Stimulated activated naive B cell treated with anti-CD40 and anti-IgM and Interleukin-4, amounts not matched to agents 10 μg/mL and 1 μg/mL and 100 μg/mL, for 72 hours (primary cell): ENCODE measurements at places on chromosomes 7 and 10.

DNA sequence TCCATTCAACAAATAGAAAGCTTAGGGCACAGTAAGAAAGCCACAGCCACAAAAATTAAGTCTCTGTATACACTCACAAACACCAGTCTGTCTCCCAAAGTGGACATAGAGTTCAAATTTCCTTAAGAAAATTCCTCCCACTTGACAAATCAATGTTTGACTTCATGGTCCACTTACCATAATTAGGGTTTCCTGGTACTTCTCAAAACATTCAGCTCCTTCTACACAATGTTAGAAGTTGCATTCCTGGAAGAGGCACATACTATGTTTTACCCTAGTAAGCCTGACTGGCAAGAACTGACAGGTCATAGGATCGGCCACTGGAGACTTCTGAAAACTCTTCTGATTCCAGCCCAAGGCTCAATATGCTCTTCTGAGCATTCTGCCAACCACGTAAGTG, 70.5 kb downstream of the CPXM2 start:
- DNase-seq = no peak
- peaks cover 21% of the 10 kb centered on the region for H3K27me3 ChIP-seq
- H3K36me3 ChIP-seq = no peaks in the 10 kb centered on the region
- H3K4me1 ChIP-seq = no peaks in the 10 kb centered on the region

GRCh38 chr7:80078159-80078731, 56.4 kb upstream of the GNAI1 start:
- no peaks in the 10 kb centered on the region for H3K27me3 ChIP-seq
- peak overlapping the region; percentile 2 for H3K27ac ChIP-seq
- H3K36me3 ChIP-seq = no peaks in the 10 kb centered on the region
- H3K4me3 ChIP-seq = peak overlapping the region; percentile 81

DNA sequence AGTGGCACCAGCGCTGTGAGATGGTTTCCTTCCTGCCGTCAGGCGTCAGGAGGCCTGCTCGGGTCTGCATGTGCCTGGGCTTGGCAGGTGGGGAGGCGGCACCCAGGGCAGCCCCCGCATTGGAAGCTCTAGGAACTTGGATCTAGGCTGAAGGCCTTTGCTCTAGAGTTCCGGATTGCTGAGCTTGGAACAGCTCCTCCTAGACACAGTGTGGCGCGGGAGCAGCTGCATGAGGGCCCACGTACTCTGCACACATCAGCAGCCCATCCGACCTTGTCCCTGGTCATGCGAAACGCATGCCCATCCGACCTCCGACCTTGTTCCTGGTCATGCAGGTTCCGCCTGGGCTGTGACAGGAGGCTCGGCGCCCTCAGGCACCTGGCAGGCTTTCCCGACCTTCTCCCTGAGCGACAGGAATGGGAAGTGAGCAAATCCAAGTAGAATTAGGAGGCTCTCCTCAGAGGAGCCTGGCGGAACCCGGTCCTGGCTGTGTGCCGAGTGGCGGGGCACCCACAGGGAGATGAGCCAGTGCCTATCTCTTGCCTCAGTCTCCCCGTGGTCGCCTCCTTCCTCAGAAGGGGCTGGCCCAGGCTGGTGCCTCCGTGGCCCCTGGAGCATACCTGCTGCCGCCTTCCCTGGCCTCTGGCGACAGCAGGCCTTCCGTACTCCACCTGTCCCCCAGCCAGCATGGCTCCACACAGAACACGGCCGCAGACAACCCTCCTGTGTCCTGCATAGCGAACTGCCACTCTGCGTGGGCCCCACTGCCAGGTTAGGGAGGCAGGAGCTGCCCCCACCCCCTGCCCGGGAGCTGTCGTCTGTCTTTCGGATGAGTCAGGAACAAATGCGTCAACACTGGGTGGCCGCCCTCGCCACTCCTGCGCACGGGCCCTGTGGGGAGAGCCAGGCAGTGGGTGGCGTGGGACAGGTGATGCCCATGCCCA, 12.0 kb downstream of the GET4 start:
- H3K36me3 ChIP-seq = peaks cover 52% of the 10 kb centered on the region
- peak overlapping the region; percentile 70 for H3K27ac ChIP-seq
- H3K4me1 ChIP-seq = peaks cover 12% of the 10 kb centered on the region
- no peaks in the 10 kb centered on the region for H3K27me3 ChIP-seq

GRCh38 chr7:74015670-74016069, 12.3 kb upstream of the ELN start:
- H3K4me1 ChIP-seq = peaks cover 11% of the 10 kb centered on the region
- no peak overlapping the region for H3K4me3 ChIP-seq
- H3K27me3 ChIP-seq = peaks cover 17% of the 10 kb centered on the region
- no peak for DNase-seq
- H3K36me3 ChIP-seq = no peaks in the 10 kb centered on the region

- no peak overlapping the region for H3K27ac ChIP-seq
- no peak for DNase-seq
- H3K4me1 ChIP-seq = no peaks in the 10 kb centered on the region
- H3K27me3 ChIP-seq = peaks cover 14% of the 10 kb centered on the region
- H3K4me3 ChIP-seq = no peak overlapping the region
Measured at GRCh38 chr7:132076301-132077035, 499.8 kb downstream of the PLXNA4 start.

GRCh38 chr7:2967705-2968104, 76.0 kb downstream of the CARD11 start:
- no peaks in the 10 kb centered on the region for H3K27me3 ChIP-seq
- no peak overlapping the region for H3K27ac ChIP-seq
- H3K4me1 ChIP-seq = peaks cover 35% of the 10 kb centered on the region
- H3K36me3 ChIP-seq = peaks cover 44% of the 10 kb centered on the region
- no peak for DNase-seq
- no peak overlapping the region for H3K4me3 ChIP-seq

GRCh38 chr7:88306590-88307048, at the start of gene STEAP4:
STEAP4 (minus strand) TSS chr7:88306894; CDS start chr7:88284269, 22,625 bp downstream.
- no peak for DNase-seq
- H3K4me1 ChIP-seq = peaks cover 6% of the 10 kb centered on the region
- no peak within 1 kb of the TSS for H3K27ac ChIP-seq

- peaks cover 13% of the 10 kb centered on the region for H3K27me3 ChIP-seq
- DNase-seq = peak; percentile 4
- no peaks in the 10 kb centered on the region for H3K4me1 ChIP-seq
Measured at GRCh38 chr7:137626469-137627067, 220.2 kb downstream of the DGKI start.

DNA sequence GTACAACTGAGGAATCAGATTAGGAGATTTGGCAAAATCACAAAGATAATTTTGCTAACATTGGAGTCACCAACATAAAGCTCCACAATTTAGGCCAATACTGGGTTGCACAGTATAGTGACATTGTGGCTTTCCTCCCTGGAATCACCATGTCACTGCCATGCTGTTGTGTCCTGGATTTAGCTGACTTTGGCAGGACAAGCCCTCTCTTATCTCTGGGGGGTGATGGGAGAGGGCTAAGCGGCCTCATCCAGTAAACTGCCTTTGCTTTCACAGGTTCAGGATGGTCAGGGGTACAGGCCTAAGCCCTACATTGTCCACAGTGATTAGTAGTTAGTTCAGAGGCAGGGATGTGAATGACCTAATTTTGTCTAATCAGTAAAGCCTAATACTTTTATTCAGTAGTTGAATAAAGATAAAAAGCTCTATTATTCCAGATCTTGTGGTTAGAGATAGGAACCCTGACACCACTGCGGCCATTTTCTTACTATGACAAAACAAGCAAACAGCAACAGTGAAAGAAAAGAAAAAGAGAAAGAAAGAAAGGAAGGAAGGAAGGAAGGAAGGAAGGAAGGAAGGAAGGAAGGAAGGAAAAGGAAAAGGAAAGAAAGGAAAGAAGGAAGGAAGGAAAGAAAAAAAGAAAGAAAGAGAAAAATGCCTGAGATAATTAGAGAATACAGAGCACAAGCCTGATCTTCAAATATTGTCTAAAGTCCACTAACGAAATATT, 140.1 kb downstream of the ETV1 start:
- DNase-seq = no peak
- H3K27me3 ChIP-seq = no peaks in the 10 kb centered on the region
- no peak overlapping the region for H3K27ac ChIP-seq
- no peak overlapping the region for H3K4me3 ChIP-seq
- H3K36me3 ChIP-seq = no peaks in the 10 kb centered on the region
- no peaks in the 10 kb centered on the region for H3K4me1 ChIP-seq

DNA sequence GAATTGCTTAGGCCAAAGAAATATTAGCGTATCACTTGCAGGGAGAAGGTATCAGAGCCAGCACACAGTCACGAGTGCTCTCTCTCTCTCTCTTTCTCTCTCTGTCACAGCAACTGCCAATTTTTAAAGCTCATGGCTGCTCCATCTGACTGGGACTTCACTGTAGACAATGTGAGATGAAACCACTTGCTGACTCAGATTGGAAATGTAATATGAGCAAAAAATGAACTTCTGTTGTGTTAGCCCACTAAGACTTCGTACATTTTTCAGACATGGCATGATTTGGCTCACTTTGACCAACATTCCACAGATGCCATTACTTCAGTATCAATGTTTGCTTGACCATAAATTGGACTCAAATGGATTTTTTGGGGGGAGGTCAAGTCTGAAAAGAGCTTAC, 68.1 kb downstream of the DGKB start:
- no peaks in the 10 kb centered on the region for H3K36me3 ChIP-seq
- H3K27me3 ChIP-seq = no peaks in the 10 kb centered on the region
- H3K27ac ChIP-seq = no peak overlapping the region
- no peak overlapping the region for H3K4me3 ChIP-seq
- no peak for DNase-seq
- H3K4me1 ChIP-seq = no peaks in the 10 kb centered on the region

GRCh38 chr7:72176875-72177274, 235.3 kb downstream of the CALN1 start:
- H3K4me3 ChIP-seq = no peak overlapping the region
- DNase-seq = no peak
- H3K27ac ChIP-seq = no peak overlapping the region
- H3K4me1 ChIP-seq = no peaks in the 10 kb centered on the region
- H3K27me3 ChIP-seq = no peaks in the 10 kb centered on the region

GRCh38 chr7:25758559-25758958, 393.4 kb upstream of the NFE2L3 start:
- no peaks in the 10 kb centered on the region for H3K4me1 ChIP-seq
- no peak overlapping the region for H3K4me3 ChIP-seq
- no peak overlapping the region for H3K27ac ChIP-seq

- H3K27ac ChIP-seq = no peak overlapping the region
- H3K27me3 ChIP-seq = no peaks in the 10 kb centered on the region
- H3K36me3 ChIP-seq = peaks cover 29% of the 10 kb centered on the region
Measured at GRCh38 chr7:134290286-134290685, 26.4 kb downstream of the SLC35B4 start.

DNA sequence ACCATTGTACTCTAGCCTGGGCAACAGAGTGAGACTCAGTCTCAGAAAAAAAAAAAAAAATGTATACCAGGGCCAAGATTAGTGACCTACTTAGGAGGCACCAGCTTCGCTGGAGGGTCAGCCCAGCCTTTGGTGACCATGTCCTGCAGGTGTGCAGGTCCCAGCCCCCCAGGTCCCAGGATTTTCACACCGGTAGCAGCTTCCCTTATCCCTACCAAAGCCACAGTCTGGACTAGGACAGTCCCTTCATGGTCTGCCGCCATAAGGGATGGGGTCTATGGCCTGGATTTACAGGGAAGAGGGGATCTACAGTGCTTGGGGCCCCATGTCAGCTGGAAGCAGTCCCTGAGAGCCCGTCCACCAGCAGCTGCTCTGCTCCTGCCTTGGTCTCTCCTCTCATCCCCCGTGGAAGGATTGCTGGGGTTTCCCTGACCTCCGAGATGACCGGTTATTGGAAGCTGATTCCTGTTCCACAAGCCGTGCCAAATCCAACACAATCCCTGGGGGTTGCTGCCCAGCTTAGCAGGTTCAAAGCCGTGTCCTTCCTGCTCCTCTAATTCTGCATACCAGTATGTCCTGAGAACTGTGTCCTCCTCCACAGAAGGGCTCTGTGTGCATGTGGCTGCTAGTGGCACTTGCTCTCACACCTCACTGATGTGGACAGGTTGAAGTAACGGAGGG, 11.0 kb upstream of the NDUFB2 start:
- H3K4me1 ChIP-seq = peaks cover 3% of the 10 kb centered on the region
- H3K4me3 ChIP-seq = no peak overlapping the region
- no peak for DNase-seq
- H3K27me3 ChIP-seq = no peaks in the 10 kb centered on the region
- H3K36me3 ChIP-seq = peaks cover 51% of the 10 kb centered on the region

- H3K4me1 ChIP-seq = no peaks in the 10 kb centered on the region
- DNase-seq = no peak
- H3K4me3 ChIP-seq = no peak overlapping the region
- H3K36me3 ChIP-seq = no peaks in the 10 kb centered on the region
- no peak overlapping the region for H3K27ac ChIP-seq
Measured at GRCh38 chr7:106493041-106493731, 167.8 kb downstream of the CCDC71L start.

- H3K4me3 ChIP-seq = no peak overlapping the region
- no peaks in the 10 kb centered on the region for H3K4me1 ChIP-seq
- no peaks in the 10 kb centered on the region for H3K36me3 ChIP-seq
- no peak overlapping the region for H3K27ac ChIP-seq
- H3K27me3 ChIP-seq = peaks cover 14% of the 10 kb centered on the region
- DNase-seq = no peak
Measured at GRCh38 chr10:116653885-116654284, 33.1 kb downstream of the PNLIPRP2 start.

DNA sequence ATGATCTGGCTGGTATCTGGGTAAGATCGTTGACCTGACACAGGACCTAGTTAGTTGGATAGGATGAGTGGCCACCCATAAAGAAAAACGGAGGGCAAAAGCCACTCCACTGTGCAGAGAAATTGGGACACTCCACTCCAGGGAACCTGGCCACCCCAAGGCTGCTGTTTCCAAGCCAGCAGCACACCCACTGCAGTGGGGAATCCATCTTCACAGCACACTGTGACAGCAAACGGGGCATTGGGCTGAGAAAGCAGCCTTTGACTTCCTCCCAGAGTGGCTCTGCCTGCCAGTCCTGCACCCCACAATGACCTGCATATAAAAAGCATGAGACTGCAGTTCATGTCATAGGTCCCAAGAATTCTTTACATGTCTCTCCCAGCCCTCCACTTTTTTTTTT, 52.9 kb downstream of the MTPN start:
- H3K27me3 ChIP-seq = no peaks in the 10 kb centered on the region
- peaks cover 14% of the 10 kb centered on the region for H3K4me1 ChIP-seq
- no peak for DNase-seq
- peaks cover 56% of the 10 kb centered on the region for H3K36me3 ChIP-seq
- no peak overlapping the region for H3K4me3 ChIP-seq
- H3K27ac ChIP-seq = peak overlapping the region; percentile 73

GRCh38 chr10:131166486-131166885, 145.0 kb downstream of the TCERG1L start:
- no peak overlapping the region for H3K27ac ChIP-seq
- H3K36me3 ChIP-seq = no peaks in the 10 kb centered on the region
- no peaks in the 10 kb centered on the region for H3K4me1 ChIP-seq
- H3K4me3 ChIP-seq = no peak overlapping the region
- H3K27me3 ChIP-seq = peaks cover 9% of the 10 kb centered on the region

- H3K27me3 ChIP-seq = no peaks in the 10 kb centered on the region
- no peak overlapping the region for H3K4me3 ChIP-seq
- H3K36me3 ChIP-seq = no peaks in the 10 kb centered on the region
- H3K27ac ChIP-seq = no peak overlapping the region
- H3K4me1 ChIP-seq = no peaks in the 10 kb centered on the region
- no peak for DNase-seq
Measured at GRCh38 chr7:118862740-118863139, 638.2 kb downstream of the ANKRD7 start.

- H3K4me3 ChIP-seq = no peak overlapping the region
- peaks cover 40% of the 10 kb centered on the region for H3K27me3 ChIP-seq
Measured at GRCh38 chr7:128271471-128271941, 30.4 kb downstream of the LEP start.

- DNase-seq = no peak
- no peak overlapping the region for H3K27ac ChIP-seq
- H3K4me1 ChIP-seq = peaks cover 10% of the 10 kb centered on the region
- H3K36me3 ChIP-seq = peaks cover 5% of the 10 kb centered on the region
- H3K27me3 ChIP-seq = peaks cover 52% of the 10 kb centered on the region
Measured at GRCh38 chr10:13528123-13528874, 515 bp downstream of the BEND7 start.
